ENCODE measurements at places on chromosomes 2 and 18. TPM values are rescaled to one million over a fixed set of nuclear protein-coding genes. Genes with fewer than 3 reads are reported as not detected.

Gene SRD5A2
- total RNA-seq: not detected

Gene SCN9A
- total RNA-seq: 0.33 TPM

Gene ALPP
- total RNA-seq: not detected

Gene HADHB
- total RNA-seq: 127 TPM

All from melanocyte of skin (primary cell).